Osteocyte (in vitro differentiated cells): ENCODE measurements at places on chromosomes 7 and 10. TPM values are rescaled to one million over a fixed set of nuclear protein-coding genes. Genes with fewer than 3 reads are reported as not detected.

Gene RELN
- 0.19 and 0.52 TPM in 2 replicates for total RNA-seq

Gene RBP4
- 0.56 and 0.63 TPM in 2 replicates for total RNA-seq

Gene RGR
- total RNA-seq: not detected in 2 replicates

Gene SPDYE2
- total RNA-seq: not detected in 2 replicates

DNA sequence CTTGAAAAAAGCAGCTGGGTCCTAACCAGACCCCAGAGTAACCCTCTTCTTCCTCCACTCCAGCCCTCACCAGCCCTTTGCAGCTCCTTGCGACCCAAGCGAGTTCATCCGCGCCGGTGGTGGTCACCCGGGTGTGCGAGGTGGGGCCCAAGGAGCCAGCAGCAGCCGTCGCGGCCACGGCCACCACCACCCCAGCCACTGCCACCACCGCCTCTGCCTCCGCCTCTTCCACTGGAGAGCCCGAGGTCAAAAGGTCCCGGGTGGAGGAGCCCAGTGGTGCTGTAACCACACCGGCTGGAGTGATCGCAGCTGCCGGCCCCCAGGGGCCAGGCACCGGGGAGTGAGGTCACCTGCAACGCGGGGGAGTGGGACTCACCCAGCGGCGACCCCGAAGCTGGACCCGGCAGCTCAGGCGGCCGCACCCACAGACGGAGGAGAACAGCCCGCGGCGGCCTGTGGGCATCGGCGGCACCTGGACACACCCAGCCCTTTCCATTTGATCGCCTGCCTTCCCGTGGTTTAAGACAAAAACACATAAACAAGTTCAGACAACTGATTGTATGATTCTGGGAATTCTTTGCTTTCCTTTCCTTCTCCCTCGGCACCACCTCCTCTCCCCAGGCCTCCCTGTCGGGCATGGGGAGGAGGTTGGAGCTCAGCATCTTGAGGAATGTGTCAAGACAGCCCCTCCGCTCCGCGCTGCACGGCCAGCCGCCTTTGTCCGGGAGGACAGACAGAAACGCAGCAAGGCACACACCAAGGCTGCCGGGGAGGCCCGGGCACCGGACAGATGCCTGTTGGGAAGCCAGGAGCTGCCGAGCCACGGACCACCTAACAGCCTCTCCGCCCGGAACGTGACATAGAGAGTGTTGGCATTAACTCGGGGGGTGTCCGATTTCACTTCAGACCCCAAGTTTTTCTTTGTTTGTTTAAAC lies 13.0 kb upstream of the AP5Z1 start:
- DNase-seq: no peak

DNA sequence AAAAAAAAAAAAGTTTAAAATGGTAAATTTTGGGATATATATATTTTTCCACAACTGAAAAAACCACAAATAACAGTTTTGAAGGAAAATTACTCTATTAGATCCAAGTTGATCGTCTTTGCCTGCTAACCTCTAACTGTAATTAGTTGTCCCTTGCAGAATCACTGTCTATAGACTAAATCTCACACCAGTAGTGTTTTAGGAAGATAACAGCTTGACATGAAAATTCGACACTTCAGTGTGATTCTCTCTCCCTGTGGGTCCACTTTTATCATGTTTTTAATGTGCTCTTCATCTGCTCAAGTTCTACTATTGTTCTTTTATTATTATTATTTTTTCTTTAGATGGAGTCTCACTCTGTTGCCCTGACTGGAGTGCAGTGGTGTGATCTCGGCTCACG lies 24.5 kb upstream of the ARHGAP21 start:
- DNase-seq: no peak

- DNase-seq: no peak
Measured at GRCh38 chr7:41938371-41938770, 235.5 kb upstream of the INHBA start.

DNA sequence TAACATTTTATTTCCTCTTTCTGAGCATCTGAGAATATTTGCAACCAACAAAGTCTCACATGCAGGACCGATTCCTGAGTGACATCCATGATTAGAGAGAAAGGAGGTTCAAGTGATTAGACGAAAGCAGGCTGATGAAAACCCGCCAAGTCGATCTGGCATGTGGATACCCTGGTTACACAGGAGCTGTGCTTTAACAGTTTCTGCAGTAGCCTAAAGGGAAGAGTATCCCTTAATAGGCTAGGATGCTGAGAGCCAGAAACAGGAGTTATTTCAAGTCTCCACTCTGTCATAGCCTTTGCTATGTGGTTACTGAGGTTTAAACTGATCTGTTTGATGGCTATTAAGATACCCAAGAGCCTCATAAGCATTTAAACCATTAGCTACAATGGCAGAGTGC lies 82.5 kb downstream of the PRKCQ start:
- no peak for DNase-seq

GRCh38 chr10:83978681-83979383 lies 160.5 kb upstream of the GHITM start:
- no peak for DNase-seq

- DNase-seq: no peak
Measured at GRCh38 chr7:105202616-105203015, 186.1 kb downstream of the SRPK2 start.
